Cardiac fibroblast (primary cell): ENCODE measurements at places on chromosomes 3 and 15.

GRCh38 chr15:50697109-50697797 is 10.7 kb upstream of the TRPM7 start:
- DNase-seq, result peak; percentile 16

DNA sequence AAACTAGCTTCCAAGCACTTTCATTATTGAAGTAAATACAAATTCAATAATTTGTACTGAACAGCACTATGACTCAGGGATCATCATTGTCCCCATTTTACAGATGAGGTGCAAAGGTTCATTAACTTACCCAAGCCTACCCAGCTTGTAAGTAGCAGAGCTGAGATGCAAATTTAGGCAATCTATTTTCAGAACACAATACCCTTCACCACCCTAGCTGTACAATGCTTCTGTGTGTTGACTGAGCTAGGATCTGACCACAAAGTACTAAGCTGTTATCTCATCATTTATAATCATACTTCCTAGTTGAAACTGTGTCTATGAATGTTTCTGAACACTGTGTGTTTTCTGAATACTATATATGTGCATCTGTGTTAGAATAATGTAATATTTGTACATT is 3.2 kb upstream of the ILDR1 start:
- no peak for DNase-seq

DNA sequence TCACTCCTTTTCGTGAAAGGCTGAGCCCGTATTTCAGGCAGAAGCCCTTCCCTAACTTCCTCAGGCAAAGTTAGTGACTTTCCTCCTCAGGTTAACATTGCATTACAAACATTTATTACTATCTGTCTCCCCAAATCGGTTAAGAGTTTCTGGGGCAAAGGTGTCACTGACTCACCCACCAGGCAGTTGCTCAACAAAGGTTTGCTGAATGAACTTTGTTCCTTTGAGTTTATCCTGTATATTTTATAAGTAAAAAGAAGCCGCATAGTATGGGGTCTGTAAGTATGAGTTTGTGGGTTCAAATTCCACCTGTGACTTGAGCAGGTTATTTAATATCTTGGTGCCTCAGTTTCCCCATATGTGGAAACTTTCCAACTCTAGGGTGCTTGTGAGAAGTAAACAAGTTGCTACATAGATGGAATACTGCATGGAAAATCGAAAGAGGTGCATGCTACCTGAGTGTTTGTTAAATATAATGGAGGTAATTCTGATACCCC is 177.7 kb downstream of the THRB start:
- peak; percentile 53 for DNase-seq

DNA sequence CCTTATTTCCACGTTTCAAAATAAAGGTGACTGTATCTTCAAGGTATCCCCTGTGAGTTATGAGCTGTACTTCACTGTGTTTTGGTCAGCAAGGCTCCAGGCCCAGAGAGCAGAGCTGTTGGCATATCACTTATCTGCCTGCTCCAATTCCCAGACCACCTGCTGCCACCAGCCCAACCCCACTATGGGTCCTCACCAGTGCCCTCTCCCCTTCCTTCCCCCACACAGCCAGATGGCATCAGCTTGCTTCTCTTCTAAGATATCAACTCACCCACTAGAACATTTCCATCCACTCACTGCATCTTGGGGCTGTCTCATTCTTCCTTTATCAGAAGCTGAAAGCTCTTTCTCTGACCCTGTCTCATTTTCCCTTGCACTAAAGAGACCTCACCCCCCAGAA is 136.9 kb upstream of the EIF1B start:
- DNase-seq, result no peak

- no peak for DNase-seq
These were observed 43.9 kb upstream of the POLG start for GRCh38 chr15:89378296-89379151.

GRCh38 chr3:195255176-195255500 is 15.8 kb downstream of the XXYLT1 start:
- no peak for DNase-seq

- DNase-seq, result peak; percentile 56
These were observed 5.0 kb downstream of the BCL2A1 start for GRCh38 chr15:79965846-79966630.

GRCh38 chr15:74022706-74023470 is 28.4 kb downstream of the PML start:
- no peak for DNase-seq

DNA sequence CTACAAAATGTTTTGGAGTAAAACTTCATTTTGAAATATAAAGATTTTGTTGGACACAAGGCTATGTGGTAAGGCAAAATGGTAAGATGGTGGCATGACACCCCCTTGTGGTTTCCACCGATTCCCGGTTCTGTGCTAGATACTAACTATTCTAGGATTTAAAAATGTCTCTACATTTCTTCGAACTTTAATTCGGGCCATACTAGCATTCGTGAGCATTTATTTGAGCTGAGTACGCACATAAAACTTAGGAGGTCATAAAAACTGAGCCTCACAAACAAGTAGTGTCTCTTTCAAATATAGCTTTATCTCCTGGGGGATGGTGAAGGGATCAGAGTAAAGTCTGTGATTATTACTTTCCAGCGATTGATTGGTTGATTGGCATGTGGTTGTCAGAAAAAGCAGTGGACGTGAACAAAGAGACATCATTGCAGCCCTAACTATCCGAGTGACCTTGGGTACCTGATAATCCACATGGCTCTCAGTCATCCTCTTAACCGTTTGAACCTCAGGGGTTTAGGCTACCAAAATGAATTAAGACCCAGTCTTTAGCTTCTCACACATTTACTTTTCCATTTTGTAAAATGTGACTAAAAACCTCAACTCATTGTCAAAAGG is 1.1 kb upstream of the ZNF639 start:
- peak; percentile 64 for DNase-seq

DNA sequence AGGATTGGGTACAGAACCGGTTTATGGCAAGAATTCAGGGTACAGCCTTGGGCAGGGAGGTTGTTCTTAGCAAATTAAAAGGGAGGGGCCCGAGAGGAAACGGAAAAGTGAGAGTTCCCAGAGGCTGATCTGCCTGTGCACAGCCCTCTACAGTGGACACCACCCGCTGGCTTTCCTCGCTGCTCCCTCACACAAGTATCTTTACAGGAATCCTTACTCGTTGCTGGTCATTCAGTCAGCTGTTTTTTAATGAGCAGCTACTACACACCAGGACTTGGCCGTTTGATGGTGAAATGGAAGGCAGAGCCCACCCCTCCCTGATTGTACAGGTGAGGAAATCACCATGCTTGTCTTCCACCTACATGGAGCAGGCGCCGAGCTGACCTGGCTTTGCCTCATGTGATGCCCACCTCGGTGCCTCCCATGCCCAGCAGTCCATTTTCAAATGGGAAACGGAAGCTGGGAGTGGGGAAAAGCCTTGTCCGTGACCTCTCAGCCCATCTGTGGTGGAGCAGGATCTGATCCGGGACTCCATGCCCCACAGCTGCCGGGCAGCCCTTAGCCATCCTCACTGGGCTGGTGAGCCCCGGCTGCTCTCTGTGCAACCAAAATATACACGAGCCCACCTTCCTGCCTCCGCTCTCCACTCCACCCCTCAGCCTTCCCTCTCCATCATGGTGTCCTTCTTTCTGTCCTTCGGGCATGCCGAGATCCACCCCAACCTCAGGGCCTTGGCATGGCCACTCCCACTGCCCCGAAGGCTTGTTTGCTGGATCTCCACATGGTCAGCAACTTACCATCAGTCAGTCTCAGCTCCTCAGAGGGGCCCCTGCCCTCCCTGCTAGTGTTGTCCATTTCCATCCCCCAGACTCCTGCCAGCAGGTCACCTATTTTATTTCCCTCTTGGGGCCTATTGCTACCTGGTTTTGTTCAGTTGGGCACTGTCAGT is 33.3 kb upstream of the FGD5 start:
- no peak for DNase-seq

GRCh38 chr3:10149226-10149625 is 7.6 kb downstream of the VHL start:
- no peak for DNase-seq

GRCh38 chr3:112128843-112129727 is 4.0 kb downstream of the GCSAM start:
- peak; percentile 21 for DNase-seq

GRCh38 chr15:61545763-61546162 is 316.7 kb upstream of the RORA start:
- DNase-seq, result no peak

DNA sequence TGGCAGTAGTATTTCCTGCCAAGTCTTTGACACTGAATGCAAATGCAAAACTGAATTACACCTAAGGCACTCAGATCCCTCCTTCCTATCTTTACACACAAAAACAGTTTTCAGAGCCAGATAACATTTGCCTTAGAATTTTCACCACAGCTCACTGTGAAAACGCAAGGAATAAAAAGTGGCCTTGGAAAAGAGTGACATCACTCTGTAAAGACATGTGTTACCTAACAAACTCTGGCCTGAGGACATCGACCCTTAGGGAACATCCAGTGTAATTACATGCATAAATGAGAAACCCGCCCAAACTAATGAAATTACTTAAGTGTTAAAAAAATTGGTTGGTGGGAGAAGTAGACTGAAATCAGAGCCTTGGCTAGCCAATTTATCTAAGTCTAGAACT is 88.9 kb downstream of the PLOD2 start:
- DNase-seq, result no peak
